ENCODE measurements at places on chromosomes 5 and 9. TPM values are rescaled to one million over a fixed set of nuclear protein-coding genes. Genes with fewer than 3 reads are reported as not detected.

POU5F2 gene
- total RNA-seq: 0.41 TPM

F2R gene
- 103 TPM for total RNA-seq

FBXL7 gene
- 13.6 TPM for total RNA-seq

RICTOR gene
- total RNA-seq: 21.5 TPM

TNFSF8 gene
- not detected for total RNA-seq

LAMC3 gene
- not detected for total RNA-seq

HRH2 gene
- total RNA-seq: not detected

GNAQ gene
- 28.8 TPM for total RNA-seq

GRCh38 chr5:137733922-137734321 lies 2.0 kb downstream of the KLHL3 start:
- no peak overlapping the region for H3K4me3 ChIP-seq
- no peak for DNase-seq
- H3K27ac ChIP-seq: no peak overlapping the region
- H3K36me3 ChIP-seq: no peaks in the 10 kb centered on the region
- peaks cover 5% of the 10 kb centered on the region for H3K27me3 ChIP-seq

DNA sequence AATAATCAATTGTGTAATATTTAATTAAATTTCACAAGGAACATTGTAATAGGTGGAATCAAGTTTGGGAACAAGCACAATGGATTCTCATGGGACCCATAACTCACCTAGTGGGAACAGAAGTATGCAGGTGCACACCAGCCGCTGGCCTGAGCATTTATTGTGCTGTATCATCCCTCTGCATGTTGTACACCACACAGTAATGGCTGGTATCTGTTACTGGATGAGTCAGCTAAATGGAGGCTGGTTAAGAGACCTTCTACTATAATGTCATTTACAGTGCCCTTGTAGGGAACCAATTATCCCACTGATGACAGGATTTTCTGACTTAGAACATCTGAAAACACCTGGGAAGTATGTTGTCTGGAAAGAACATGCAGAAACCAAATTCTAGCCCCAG lies 3.2 kb upstream of the MAP3K1 start:
- H3K27me3 ChIP-seq: no peaks in the 10 kb centered on the region
- no peaks in the 10 kb centered on the region for H3K4me1 ChIP-seq
- H3K36me3 ChIP-seq: no peaks in the 10 kb centered on the region
- H3K27ac ChIP-seq: no peak overlapping the region
- no peak overlapping the region for H3K4me3 ChIP-seq
- no peak for DNase-seq

DNA sequence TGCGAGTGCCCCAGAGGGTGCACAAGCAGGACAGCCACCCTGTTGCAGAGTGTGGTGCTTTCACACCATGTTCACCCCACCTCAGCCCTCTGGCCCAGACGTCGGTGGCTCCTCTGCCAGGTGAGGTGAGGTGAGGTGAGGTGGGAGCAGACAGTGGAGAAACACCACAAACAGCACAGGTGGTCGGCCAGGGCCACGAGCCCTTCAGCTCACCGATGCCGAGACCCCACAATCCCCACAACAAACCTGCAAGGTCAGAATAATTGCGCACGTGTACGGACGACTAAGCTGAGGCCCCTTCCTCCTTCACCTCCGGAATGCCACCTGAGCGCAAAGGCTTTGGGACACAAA lies 10.5 kb downstream of the BRD3 start:
- no peak overlapping the region for H3K4me3 ChIP-seq
- H3K4me1 ChIP-seq: peaks cover 47% of the 10 kb centered on the region

DNA sequence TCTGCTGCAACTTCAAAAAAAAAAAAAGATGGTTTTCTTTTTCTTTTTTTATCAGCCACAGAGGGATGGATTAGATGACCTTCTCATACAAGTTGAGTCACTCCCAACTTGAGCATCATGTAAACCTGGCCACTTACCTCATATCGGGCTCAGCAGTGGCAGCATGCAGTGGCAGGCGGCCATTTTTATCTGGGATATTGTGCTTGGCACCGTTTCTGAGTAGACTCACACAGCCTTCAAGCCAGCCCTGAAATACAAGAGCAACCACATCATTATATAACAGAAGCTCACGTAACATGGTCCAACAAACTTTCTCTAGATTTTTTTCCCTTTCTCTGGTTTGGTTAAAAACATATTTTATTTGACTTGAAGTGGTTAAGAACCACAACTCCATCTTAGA lies 62.6 kb downstream of the ANKRD55 start:
- H3K36me3 ChIP-seq: no peaks in the 10 kb centered on the region
- no peaks in the 10 kb centered on the region for H3K4me1 ChIP-seq
- no peak overlapping the region for H3K27ac ChIP-seq
- no peak overlapping the region for H3K4me3 ChIP-seq
- H3K27me3 ChIP-seq: no peaks in the 10 kb centered on the region
- no peak for DNase-seq

GRCh38 chr5:6814816-6815215 lies 101.6 kb downstream of the TENT4A start:
- H3K4me3 ChIP-seq: no peak overlapping the region
- no peak for DNase-seq
- H3K36me3 ChIP-seq: no peaks in the 10 kb centered on the region
- H3K4me1 ChIP-seq: no peaks in the 10 kb centered on the region

- no peak for DNase-seq
- no peaks in the 10 kb centered on the region for H3K4me1 ChIP-seq
- H3K4me3 ChIP-seq: no peak overlapping the region
Observed at GRCh38 chr9:133290751-133291302, 15.8 kb upstream of the ABO start.

DNA sequence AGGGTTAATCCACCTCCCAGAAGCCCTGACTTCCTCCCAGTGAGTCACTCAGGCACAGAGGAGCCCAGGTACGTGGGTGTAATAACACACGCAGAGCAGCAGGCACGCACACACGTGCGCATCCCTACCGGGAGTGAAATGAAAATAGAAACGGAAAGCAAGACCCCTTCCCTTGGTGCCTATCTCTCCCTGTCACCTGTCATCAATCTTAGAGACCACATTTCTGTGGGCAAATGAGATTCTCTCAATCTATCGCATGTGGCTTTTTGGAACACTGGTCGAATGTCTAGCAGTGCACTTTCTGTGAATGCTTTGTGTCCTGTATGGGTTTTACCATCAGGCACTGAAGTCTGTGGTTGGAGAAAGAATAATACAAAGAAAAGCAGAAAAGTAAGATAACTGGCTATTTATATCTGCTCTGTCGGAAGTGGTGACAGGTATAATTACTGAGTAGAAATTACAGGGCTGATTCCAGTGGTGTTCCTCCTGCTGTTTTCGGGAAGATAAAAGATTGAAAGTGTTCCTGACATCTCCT lies 137.7 kb upstream of the GRIA1 start:
- DNase-seq: no peak
- H3K27me3 ChIP-seq: no peaks in the 10 kb centered on the region
- no peak overlapping the region for H3K4me3 ChIP-seq
- H3K36me3 ChIP-seq: no peaks in the 10 kb centered on the region
- H3K4me1 ChIP-seq: no peaks in the 10 kb centered on the region

DNA sequence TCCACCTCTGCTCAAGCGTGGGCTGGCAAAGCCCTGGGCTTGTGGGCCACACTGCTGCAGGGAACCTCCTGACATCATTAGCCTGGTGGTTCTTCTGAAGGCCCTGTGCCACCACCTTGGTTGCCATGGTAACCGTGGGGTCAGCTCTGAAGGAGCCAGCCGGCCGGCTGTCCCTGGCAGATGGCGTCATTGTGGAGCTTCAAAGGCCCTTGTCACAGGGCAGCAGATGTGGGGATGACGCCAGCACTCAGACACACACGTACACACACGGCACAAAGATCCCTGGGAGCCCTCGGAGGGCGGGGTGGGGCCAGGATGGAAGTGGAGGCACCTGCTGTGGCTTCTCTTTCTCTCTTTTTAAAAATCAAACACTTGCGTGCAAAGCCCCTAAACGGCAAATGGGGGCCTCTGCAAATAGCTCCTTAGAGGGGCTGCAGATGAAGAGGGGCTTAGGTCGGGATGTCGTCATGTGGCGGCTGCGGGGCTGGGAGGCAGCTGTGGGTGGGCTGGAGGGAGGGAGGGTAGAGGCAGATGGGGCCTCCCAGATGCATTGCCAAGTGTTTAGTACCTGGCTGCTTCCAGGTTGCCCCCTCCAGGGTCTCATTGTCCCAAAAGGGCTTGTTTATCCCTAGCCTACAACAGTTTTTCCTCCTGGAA lies 19.5 kb upstream of the RPL26L1 start:
- peak; percentile 91 for DNase-seq
- no peak overlapping the region for H3K4me3 ChIP-seq
- H3K27ac ChIP-seq: peak overlapping the region; percentile 51
- no peaks in the 10 kb centered on the region for H3K36me3 ChIP-seq

GRCh38 chr5:161851691-161852299 lies 3.9 kb downstream of the GABRA1 start:
- no peaks in the 10 kb centered on the region for H3K4me1 ChIP-seq
- no peaks in the 10 kb centered on the region for H3K36me3 ChIP-seq
- H3K27me3 ChIP-seq: no peaks in the 10 kb centered on the region

GRCh38 chr9:72839085-72839484 lies 113.8 kb downstream of the ALDH1A1 start:
- H3K4me3 ChIP-seq: no peak overlapping the region
- H3K27me3 ChIP-seq: no peaks in the 10 kb centered on the region
- H3K4me1 ChIP-seq: peaks cover 3% of the 10 kb centered on the region
- no peak overlapping the region for H3K27ac ChIP-seq

- H3K27ac ChIP-seq: no peak overlapping the region
- no peaks in the 10 kb centered on the region for H3K36me3 ChIP-seq
- H3K4me3 ChIP-seq: no peak overlapping the region
- DNase-seq: peak; percentile 88
- H3K27me3 ChIP-seq: peaks cover 37% of the 10 kb centered on the region
Observed at GRCh38 chr9:135990468-135991429, 29.6 kb upstream of the UBAC1 start.

GRCh38 chr5:73814233-73814846 lies 188.3 kb downstream of the ARHGEF28 start:
- H3K36me3 ChIP-seq: no peaks in the 10 kb centered on the region
- DNase-seq: no peak
- H3K27me3 ChIP-seq: no peaks in the 10 kb centered on the region
- H3K27ac ChIP-seq: no peak overlapping the region
- no peaks in the 10 kb centered on the region for H3K4me1 ChIP-seq

- no peaks in the 10 kb centered on the region for H3K27me3 ChIP-seq
- H3K4me1 ChIP-seq: peaks cover 22% of the 10 kb centered on the region
- no peak overlapping the region for H3K4me3 ChIP-seq
- no peaks in the 10 kb centered on the region for H3K36me3 ChIP-seq
- DNase-seq: peak; percentile 63
- no peak overlapping the region for H3K27ac ChIP-seq
Observed at GRCh38 chr9:105887679-105888078, 193.3 kb downstream of the TMEM38B start.

DNA sequence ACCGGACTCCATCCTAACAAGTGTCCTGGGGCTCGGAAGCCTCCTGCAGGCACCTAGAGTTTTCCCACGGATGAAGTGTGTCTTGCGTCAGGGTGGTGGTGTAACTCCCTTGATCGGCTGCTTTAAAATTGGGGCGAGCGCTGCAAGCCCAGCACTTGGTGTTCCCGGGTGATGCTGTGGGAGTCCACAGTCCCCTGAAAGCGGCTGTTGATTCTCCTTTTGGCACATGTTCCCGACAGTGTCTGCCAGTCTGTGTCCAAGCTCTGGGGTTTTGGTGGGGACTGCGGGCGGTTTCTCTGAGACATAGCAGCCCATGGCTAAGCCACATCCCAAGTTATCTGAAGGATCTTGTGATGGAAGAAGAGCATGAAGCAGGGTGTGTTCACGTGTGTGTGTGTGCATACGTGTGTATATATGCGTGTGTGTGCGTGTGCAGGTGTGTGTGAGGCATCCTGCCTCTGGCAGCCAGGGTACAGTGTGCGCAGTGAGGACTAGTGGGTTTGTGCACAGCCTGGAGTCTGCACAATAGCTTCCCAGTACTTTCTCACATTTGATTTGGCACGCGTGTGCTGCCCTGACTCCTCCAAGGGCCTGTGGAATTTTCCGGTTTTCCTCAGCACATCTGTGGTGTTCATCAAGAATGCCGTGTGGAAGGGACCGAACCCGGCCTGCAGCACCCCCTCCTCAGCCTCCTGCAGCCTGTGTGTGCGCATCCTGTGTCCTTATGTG lies 16.9 kb downstream of the SLC25A48 start:
- no peaks in the 10 kb centered on the region for H3K36me3 ChIP-seq
- no peak overlapping the region for H3K27ac ChIP-seq
- no peaks in the 10 kb centered on the region for H3K4me1 ChIP-seq
- H3K27me3 ChIP-seq: peaks cover 25% of the 10 kb centered on the region
- H3K4me3 ChIP-seq: no peak overlapping the region
- no peak for DNase-seq

DNA sequence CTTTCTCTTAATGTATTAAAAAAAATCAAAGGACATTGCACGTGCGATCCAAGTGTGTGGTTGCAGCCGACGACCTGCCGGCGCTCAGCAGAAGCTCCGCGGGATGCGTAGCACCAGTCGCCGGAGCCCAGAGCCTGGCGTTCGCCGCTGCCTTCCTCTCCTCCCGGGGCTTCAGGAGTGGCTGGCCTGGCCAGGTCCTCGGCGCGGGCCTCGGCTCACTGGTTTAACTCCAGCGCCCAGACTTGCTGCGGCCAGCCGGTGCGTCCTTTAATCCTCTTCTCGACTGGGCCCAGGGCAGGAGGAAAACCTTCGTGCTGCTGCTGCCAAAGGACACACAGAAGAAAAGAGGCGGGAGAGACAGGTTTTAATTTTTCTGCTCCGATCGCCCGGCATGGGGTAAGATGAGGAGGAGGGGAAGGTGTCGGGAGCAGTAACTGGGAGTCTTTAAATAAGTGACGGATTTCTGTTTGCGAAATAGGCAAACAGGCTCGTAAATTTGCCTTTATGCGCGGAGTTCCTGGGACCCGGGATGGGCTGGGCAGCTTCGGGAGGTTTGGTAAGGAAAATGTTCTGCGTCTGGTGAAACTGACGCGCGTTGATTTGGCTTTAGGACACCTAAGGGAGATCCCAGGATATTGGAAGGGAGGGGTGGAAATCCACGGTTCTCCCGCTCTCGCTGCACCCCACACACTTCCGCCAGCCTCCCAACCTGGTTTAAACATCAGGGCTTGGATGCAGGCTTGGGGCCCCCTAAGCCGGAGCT lies 2.3 kb downstream of the HAND1 start:
- H3K36me3 ChIP-seq: no peaks in the 10 kb centered on the region
- H3K4me3 ChIP-seq: no peak overlapping the region
- no peaks in the 10 kb centered on the region for H3K4me1 ChIP-seq
- no peak for DNase-seq
- no peak overlapping the region for H3K27ac ChIP-seq
- H3K27me3 ChIP-seq: peaks cover 3% of the 10 kb centered on the region

GRCh38 chr5:55036477-55036876 lies 12.4 kb downstream of the GZMK start:
- peak overlapping the region; percentile 1 for H3K27ac ChIP-seq
- no peak overlapping the region for H3K4me3 ChIP-seq
- peaks cover 14% of the 10 kb centered on the region for H3K4me1 ChIP-seq
- no peaks in the 10 kb centered on the region for H3K36me3 ChIP-seq
- DNase-seq: no peak

- no peaks in the 10 kb centered on the region for H3K27me3 ChIP-seq
- no peak overlapping the region for H3K4me3 ChIP-seq
- H3K4me1 ChIP-seq: no peaks in the 10 kb centered on the region
- peak; percentile 58 for DNase-seq
- no peaks in the 10 kb centered on the region for H3K36me3 ChIP-seq
Observed at GRCh38 chr5:54844905-54845566, 140.4 kb downstream of the ESM1 start.

- H3K4me3 ChIP-seq: no peak overlapping the region
- peak; percentile 58 for DNase-seq
- H3K4me1 ChIP-seq: peaks cover 4% of the 10 kb centered on the region
Observed at GRCh38 chr5:73280821-73281746, 108.1 kb downstream of the TMEM174 start.

Data from SJCRH30 (cell line).